ENCODE measurements at places on chromosomes 5 and 9.
A peak's percentile ranks its signal among the peaks of the same experiment; 100 is the strongest.

GRCh38 chr5:164341056-164341619 is 835.7 kb downstream of the MAT2B start:
- no peak for DNase-seq

DNA sequence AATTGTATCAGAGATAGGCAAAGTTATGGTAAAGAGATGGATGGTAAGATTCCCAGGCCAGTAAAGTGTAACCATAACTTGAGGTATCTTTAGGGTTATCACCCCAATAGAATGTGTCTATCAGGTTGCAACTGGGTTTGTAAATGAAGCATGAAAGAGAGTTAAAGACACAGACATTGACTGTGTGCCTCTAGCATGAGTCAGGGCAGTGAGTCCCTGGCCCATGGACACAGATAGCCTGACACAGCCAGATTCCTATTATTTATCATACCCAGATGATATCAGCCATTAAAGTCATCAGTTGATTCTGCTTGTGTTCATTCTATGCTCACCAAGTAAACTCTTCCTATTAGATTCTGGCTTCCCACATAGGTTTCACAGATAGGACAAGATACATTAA is 33.5 kb upstream of the SNAPC3 start:
- no peak for DNase-seq

GRCh38 chr5:178487911-178488600 is 102.1 kb downstream of the COL23A1 start:
- DNase-seq, result no peak

- DNase-seq, result no peak
Measured at GRCh38 chr5:119036101-119036762, 34.7 kb upstream of the DMXL1 start.

- no peak for DNase-seq
Measured at GRCh38 chr9:122172131-122172530, 12.4 kb downstream of the MORN5 start.

- DNase-seq, result no peak
Measured at GRCh38 chr5:34587355-34588241, 68.5 kb upstream of the RAI14 start.

DNA sequence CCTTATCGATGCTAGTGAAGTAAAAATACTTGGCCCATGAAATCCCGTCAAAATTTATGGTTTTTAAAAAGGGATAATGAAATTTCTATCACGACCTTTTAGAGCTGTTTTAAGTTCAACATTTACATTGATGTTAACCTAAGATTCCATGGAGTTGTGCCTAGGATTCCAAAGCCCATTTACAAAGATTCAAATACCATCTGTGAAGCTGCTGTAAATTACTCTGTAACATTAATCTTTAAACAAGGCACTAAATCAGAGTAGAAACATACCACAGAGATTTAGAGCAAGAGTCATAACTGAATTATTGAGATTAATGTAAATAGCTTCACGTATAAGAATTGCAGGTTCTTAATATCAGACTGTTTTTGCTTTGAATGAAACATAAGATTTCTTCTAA is 17.7 kb downstream of the POU5F2 start:
- no peak for DNase-seq

DNA sequence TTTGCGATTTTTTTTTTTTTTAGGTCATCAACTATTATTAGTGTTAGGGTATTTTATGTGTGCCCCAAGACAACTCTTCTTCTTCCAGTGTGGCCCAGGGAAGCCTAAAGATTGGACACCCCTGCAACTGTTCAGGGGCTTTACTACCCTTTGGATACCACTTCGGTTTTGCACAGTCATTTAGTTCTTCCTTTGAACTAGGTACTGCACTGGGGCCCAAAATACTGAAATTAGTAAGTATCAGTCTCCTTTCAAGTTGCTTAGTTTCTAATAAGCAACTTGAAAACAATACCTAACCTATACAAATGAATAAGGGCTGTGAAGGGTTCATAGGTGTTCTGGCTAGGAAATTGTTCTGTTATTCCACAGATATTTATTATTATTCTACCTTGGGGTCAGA is 45.3 kb downstream of the CWC27 start:
- no peak for DNase-seq

- DNase-seq, result no peak
Measured at GRCh38 chr5:84518862-84519261, 134.2 kb upstream of the EDIL3 start.

DNA sequence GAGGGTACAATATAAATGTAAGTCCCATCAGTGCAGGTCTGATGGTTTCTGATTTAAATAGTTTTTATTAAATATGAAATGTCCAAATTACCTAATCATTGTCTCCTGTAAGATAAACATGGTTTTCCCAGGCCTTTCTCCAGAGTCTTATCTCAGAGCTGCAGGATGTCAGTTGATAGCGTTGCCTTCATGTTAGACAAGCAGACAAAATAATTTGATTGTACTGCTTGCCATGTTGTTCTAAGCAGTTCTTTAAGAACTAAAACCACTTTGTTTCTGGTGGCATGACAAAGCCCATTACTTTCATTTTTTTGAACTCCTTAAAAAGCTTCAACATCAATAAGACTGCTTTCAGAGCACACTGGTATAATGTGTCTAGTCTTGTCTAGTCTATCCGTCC is 1073.5 kb downstream of the MAT2B start:
- no peak for DNase-seq

GRCh38 chr5:93569300-93570160 is 11.5 kb downstream of the NR2F1-AS1 start:
- no peak for DNase-seq

GRCh38 chr5:132510076-132510475 is 19.5 kb upstream of the IRF1 start:
- no peak for DNase-seq

- DNase-seq, result no peak
Measured at GRCh38 chr5:141771031-141771430, 89.0 kb upstream of the ARAP3 start.

DNA sequence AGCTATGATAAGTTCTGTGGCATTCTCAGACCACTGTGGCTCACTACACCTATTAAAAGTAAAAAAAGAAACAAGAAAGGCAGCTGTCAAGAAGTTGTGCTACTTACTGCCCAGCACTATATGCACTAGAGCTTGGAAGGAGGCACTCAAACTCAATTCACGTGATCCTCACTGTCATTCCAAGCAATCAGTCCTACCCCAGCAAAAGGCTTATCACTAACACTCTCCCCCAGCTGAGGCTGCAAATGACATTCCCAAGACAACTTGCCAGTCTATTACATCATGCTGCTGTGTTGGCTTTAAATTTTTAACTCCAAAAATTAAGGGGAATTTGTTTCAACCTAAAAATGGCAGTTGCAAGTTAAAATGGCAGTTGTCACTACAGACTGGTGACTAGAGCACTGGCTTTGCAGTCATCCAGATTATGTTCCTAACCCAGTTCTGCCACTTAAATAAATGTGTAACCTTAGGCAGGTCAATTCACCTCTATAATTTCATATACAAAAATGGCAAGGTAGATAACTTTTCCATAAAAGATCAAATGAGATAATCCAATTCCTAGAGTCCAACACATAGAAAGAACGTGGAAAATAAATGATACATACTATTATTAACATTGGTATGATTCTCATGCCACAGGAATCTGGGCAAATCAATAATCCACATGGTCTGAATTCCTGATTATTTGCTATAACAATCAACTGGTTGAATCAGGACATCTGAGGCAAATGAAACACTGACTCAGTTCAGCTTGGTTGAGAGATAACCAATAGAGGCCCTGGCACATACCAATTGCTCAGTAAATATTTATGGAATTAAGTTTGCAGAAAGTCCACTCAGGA is 52.4 kb downstream of the FBXW11 start:
- no peak for DNase-seq

GRCh38 chr5:175706499-175706898 is 48.6 kb downstream of the HRH2 start:
- peak; percentile 86 for DNase-seq

GRCh38 chr5:125276096-125276495 is 529.7 kb upstream of the ZNF608 start:
- DNase-seq, result no peak

DNA sequence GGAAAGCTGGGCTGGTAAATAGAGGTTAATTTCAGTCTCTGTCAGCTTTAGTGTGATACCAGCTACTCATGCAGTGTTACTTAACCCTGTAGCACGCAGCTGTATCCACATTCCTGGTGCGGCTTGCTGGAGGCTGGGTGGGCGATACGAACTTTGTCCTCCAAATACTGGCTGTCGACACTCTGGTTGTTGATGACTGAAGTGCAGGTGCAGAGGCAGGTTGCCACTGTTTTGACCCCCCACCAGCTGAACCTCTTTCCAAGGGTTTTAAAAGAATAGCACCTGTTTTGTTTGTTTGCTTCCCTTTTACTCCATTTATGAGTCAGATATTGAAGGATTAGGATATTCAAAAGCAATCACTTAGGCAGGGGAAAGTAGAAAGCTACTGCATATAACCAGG is 4.4 kb upstream of the RABGAP1 start:
- no peak for DNase-seq

GRCh38 chr9:107650321-107650720 is 160.8 kb upstream of the KLF4 start:
- DNase-seq, result no peak

DNA sequence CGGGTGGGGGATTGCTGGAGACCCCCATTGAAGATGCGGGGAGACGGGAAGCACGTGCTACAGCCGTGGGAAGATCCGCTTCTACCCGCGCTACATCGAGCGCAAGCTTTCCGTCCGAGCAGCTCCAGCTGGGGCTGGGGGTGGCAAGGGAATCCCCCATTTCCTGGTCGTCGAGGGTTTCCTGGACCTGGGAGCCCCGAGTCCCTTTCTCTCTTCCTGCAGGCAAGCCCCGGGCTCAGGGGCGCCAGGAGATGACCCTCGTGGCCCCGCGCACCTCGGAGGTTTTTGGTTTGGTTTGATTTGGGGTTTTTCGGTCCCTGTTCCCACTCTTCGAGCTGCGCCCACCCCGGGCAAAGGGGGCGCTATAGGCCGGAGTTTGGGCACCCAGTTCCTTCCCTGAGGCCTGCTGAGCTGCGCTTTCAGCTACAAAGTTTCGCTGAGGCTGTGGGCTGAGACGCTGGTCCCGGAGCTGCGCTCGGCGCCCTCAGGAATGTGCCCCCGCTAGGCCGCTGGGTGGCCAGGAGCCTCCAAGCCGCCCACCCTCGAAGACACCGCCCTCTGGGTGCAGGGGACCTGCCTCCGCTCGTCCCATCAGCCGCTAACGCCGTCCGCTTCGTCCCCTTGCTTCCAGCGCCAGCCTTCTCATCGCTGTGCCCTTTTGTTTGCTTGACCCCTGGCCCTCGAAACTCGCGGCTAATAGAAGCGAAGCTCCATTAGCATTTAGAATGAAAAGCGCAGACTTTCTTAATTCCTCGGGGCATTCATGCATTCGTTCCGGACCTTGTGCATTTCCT is 2.9 kb downstream of the NR4A3 start:
- peak; percentile 81 for DNase-seq

DNA sequence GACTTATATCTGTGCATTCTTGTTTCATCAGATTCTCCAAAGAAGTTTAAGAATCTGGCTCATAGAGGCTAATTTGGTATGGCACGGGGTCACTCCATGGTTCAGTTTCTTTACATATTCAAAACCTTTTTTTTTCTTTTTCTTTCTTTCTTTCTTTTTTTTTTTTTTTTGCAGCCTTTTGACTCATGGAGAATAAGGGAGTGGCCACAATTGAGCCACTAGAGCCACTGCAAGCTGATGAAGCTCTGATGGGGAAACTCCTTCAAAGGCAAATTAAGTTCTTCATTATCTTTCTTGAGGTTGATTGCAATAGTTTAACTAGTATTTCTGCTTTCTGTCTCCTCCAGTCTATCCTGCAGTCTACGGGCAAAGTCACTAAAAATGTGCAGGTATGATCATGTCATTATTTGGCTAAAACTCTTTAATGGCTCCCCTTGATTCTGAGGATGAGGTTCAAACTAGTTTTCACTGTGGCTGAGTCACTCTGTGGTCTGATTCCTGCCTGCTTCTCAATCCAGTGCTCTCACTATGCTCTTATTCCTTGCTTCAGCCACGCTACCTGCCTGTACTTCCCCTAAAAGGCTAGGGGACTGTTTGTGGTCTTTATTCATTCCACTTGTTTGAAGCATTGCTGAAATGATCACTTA is 93.5 kb upstream of the RIOK2 start:
- no peak for DNase-seq

GRCh38 chr5:114940709-114941108 is 229.0 kb downstream of the TRIM36 start:
- no peak for DNase-seq

GRCh38 chr5:172868924-172869591 is 35.0 kb downstream of the ERGIC1 start:
- DNase-seq, result no peak

DNA sequence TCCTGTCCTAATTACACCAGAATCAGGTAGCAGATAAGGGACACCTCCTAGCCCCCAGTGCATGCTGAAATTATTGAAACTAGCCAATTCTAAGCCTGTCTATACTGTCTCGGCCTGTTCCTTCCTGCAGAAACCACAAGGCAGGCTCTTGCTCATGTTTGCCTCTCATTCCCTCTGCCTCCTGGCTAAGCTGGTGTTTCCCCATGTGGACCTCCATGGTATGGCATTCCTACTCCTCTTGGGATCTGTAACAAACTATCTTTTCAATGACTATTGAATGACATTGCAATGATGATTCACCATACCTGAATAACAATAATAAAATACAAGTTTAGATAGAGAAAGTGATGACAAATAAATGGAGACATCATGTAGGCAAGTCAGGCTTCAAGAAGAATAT is 35.6 kb upstream of the ADAMTS16 start:
- no peak for DNase-seq

DNA sequence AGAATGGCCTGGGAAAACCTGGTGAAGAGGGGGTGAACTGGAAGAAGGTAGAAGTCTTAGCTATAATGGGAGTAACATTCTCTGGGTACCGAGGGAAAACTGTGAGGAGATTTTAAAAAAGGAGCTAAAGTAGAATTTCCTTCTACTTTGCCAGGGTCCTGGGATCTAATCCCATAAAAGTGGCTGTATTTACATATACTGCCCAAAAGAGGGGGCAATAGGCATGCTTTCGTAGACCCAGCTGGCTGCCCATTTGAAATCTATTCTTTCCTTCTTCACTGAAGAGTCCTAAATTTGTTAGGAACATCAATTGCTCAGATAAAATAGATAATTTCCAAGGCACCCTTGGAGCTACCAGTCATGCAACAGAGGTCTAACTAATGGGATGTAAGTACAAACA is 159.2 kb downstream of the CDC42SE2 start:
- no peak for DNase-seq

DNA sequence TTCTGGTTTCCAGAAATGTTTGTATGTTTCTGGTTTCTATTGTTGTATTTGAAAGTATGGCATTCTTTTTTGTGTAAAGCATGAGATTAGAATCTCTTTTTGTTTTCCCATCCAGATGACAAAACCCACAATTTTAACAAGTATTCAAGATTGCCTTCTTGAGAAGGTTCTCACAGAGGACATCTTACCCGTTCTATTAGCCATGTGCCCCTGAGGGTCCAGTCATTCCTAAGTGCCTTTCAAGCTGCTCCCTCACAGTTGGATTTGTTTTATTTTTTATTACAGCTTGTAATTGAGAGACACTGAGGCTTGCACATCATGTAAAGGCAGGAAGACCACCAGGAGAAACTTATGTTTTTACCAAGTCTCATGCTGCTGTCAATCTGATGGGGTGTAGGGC is 19.3 kb upstream of the LOX start:
- DNase-seq, result no peak

GRCh38 chr5:1548702-1549474 is 25.1 kb upstream of the LPCAT1 start:
- DNase-seq, result no peak
